Stimulated activated CD8-positive, alpha-beta memory T cell treated with anti-CD3 and anti-CD28 coated beads, Interleukin-7, amount 100 ng/mL, for 1 hour (primary cell): ENCODE measurements at places on chromosomes 5 and 9.

DNA sequence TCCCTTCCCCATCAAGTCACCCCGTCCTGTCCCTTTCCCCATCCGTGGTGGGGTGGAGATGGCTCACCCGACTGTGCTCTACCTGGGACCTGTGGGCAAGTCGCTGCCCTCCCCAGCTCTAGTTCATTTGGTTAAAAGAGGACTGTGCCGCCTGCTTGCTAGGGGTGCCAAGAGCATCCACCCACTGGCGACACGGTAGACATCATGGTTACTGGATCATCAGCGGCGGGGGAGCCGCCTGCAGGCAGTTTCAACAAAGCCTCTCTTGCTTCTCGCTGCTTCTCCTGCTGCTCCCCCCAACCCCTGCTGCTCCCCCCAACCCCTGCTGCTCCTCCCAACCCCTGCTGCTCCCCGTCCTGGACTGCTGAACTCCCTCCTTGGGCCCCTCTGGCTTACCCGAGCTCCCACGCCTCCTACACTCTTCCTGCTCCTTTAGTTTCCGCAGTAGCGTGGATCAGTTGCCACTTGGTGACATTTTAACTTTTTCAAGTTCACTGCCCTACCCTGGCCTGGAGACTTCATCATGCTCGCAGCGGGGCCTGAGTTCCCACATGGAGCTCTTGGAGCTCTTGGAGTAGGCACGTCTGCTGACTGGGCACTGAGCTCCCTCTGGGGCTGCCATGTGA, 22.0 kb upstream of the SCGB3A1 start:
- no peak for DNase-seq

- DNase-seq = no peak
Observed at GRCh38 chr5:61450493-61451279, 118.6 kb downstream of the ZSWIM6 start.

- no peak for DNase-seq
Observed at GRCh38 chr5:85453026-85453349, 1068.3 kb upstream of the EDIL3 start.

DNA sequence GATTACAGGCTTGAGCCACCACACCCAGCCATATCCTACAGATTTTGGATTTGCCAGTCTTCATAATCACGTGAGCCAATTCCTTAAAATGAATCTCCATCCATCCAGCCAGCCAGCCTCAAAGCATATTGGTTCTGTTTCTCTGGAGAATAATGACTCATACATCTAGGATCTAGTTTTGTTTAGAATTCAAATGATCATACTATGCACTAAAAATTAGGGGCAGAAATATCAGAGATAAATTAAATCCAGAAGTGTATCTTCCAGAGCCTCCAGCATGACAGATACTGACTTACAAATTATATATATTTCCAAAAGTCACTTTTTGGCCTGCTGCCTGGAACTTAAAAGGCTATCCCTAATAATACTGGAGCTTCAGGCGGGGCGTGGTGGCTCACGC, 119.1 kb upstream of the NR5A1 start:
- no peak for DNase-seq

GRCh38 chr9:129497813-129498450, 123.0 kb downstream of the C9orf50 start:
- DNase-seq = no peak

DNA sequence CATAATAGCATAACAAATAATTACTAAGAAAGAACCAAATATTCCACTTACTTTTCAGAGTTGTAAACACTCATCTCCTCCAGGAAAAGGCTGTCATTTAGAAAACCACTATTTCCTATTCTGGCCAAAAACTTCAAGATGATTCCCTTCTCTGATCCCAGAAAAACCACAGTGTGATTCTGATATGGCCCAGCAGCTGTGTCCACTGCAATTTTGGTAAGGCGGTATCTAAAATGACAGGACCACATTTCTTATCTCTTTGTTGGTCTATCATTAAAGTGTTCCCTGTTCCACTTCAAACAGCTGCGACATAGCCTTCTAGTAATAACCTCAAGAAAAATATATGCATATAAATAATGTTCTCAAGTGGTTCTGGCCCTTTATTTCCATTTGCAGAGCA, 96.1 kb downstream of the SEMA6A start:
- no peak for DNase-seq

DNA sequence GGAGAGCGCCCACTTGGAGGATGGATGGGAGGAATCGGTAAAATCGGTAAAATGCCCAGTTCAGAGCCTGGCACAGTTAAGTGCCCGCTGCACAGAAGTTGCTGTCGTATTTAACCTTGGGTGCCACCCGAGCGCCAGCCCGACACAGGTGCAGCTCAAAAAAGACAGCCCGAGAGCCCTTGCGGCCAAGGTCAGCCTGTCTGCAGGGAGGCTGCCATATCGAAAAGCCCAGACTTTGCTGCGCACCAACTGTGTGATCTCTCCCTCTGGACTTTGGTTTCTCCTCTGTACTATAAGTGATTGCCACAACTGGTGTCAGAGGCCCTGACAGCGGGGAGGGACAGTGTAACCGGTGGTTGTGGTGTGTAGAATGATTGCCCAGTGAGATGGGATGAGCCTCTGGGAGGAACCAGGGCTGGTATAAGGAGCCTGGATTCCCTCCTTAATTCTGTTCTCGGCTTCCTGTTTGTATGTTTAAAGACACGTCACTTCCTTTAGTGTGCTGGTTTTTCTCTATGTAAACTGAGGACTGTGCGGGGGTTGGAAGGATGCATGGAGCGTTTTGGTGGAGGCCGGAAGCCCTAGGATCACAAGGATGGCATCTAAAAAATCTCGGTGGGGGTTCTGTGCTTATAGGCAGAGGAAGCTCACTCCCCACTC, 792 bp downstream of the NTMT1 start:
- no peak for DNase-seq

DNA sequence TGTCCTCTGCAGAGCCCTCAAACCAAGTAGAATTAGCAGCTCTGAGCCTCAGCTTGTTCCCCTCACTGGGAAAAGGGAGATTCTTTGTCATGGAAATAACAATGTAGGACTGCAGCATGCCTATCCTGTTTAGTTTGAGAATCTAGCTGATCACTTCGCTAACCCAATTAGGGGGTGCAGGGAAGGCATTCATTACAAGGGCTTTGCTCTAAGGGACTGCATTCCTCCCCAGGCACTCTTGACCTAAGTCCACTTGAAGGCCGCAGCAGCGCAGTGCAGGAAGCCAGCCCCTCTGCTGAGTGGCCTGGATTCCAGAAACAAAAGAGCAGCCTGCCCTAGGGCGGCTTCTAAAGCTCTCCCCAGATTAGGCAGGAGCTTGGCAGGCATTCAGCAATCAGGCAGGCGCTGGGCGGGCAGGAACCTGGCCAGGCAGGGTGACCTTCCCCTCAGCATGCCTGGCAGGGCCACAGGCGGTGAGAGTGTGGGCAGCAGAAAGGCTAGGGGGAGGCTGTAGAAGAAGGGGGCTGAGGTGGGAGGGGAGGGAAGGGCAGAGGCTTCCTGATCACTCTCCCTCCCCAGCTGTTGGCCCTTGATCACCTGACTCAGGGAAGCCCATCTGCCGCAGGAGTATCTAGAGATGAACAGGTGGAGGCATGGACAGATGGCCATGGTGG, 24.8 kb downstream of the CCNJL start:
- no peak for DNase-seq

DNA sequence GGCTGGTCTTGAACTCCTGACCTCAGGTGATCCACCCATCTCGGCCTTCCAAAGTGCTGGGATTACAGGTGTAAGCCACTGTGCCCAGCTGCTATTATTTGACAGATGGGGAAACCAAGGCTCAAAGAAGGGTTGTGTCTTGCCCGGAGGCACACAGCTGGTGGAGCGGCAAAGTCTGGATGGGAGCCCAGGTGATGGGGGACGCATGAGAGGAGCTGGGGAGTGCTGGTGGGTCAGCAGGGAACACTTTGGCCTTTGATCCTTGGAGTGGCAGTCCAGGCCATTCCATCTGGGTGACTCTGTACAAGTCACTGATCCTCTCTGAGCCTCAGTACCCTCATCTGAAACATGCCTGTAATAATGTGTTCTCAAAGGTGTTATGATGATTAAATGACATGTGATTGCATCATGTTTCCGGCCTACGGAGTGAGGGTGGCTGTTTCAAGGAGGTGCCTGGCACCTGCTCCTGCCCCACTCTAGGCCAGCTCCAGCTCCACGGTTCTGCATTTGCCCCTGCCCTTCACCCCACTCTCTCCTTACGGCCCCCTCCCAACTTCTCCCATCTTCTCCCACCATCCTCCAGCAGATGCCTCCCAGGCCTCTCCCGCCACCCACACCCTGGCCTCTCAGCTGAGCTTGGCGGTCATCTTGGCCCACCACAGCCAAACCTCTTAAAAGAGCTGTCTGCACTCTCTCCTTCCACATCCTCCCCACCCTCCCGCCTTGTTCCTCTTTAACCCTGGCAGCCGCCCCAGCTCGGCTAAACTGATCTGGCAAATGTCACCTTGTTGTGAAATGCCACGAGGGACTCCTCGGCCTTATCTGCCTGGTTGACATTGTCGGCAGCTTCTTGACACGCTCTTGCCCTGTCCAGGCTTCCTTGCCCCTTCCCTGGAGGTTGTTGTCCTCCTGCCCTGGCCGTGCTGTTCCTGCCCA, 5.5 kb upstream of the DBN1 start:
- no peak for DNase-seq

- no peak for DNase-seq
Observed at GRCh38 chr9:137077010-137077747, at the start of gene UAP1L1. TSS of gene UAP1L1 (plus strand) at chr9:137077517. CDS start at chr9:137077533, 16 bp downstream.

GRCh38 chr5:146940295-146940694, 61.7 kb upstream of the PPP2R2B start:
- no peak for DNase-seq

GRCh38 chr5:41870627-41871048, 413 bp upstream of the OXCT1 start:
- DNase-seq = no peak

DNA sequence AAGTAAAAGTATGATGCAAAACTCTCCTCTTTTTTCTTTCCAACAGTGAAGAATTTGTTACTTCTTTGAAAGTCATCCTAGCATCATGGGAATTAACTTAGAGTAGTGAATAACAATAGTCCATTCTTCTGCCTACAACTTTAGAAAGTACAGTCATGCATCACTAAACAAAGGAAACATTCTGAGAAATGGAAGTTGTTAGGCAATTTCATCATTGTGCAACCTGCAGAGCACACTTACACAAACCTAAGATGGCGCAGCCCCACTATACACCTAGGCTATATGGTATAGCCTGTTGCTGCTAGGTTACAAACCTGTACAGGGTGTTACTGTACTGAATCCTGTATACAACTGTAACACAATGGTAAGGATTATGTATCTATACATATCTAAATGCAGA, 1209.3 kb upstream of the C9orf72 start:
- DNase-seq = no peak

DNA sequence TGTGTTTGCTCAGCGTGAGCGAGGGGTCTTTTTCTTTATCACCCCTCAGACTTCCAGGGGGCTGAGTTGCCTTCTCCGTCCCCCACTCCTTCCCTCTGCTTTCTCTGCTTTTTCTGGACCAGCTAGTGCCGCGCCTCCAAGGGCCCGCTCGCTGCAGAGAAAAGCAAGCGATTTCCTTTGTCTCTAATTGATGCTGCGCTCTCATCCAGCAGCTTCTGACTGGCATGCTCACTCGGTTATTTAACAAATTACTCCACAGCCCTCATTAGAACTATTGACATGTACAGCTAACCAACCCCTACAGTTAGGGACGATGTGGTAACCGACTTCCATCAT, 288.0 kb downstream of the ELAVL2 start:
- no peak for DNase-seq

DNA sequence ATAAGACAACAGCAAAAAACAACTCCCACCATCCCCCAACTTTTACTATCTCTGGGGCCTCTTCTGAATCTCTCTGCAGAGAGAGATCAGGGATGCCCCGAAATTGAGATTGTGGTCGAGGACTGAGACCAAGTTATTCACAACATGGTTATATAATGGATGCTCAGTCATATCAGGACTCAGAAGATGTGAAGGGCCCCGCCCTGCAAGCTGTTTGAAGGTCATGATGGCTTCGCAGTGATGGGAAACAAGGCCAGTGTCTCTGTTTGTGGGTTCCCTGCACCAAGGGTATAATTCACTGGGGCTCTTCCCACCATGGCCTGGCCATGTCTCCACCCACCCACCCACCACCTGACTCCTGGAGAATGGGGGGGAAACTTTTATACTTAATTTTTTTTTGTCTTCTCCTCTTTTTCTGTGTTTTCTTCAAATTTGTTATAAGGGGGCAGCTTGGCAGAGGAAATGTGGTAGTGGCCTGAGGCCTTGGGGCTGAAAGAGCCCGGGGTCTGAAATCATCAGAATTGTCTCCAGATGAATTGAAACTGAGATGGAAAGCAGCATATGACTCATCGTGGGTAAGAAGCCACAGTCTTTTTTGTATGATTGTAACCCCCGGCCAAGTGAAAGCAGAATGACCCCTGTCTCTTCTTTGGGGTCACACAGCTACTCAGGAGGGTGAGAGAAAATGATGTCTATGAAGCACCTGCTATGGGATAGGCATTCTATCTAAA, 15.0 kb upstream of the TEX48 start:
- DNase-seq = no peak

- DNase-seq = no peak
Observed at GRCh38 chr9:111096051-111096450, 57.8 kb upstream of the LPAR1 start.

DNA sequence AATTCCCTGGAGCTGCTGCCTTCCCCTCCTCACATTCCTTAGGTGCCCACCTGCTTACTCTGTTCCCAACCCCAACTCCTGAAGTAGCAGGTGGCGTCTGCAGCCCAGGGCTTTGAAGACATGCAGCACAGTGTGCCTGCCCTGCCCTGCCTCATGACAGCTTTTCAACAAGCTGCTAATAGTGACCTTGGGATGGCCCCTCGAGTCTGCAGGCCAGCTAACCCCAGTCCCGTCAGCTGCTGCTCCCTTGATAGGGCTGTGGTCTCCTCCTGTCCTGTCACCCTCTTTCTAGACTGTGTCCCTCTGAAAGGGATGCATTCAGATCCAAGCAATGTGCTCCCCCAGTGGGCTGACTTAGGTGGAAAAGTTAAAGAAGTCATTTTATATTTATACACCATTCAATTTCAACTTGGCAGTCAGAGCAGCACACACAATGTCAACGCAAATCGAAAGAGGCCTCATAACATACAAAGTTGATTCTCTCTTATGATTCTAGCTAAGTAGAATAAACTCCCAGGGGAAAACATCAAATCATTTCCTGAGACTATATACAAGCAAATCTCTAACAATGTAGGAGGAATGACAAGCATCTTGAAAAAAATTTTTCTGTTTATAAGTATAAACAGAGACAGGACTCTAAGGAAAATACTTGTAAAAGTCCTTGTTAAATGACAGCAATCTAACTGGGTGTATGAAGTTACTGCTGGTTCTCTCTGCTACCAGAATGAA, 37.9 kb downstream of the ADRB2 start:
- DNase-seq = no peak

- DNase-seq = no peak
Observed at GRCh38 chr9:69452110-69452782, 127.2 kb downstream of the ENTREP1 start.

- DNase-seq = no peak
Observed at GRCh38 chr5:39674209-39675082, 249.7 kb upstream of the DAB2 start.

GRCh38 chr9:102069969-102070368, 331.5 kb upstream of the GRIN3A start:
- no peak for DNase-seq

- DNase-seq = no peak
Observed at GRCh38 chr5:139955053-139955605, 88.0 kb downstream of the NRG2 start.
